ENCODE measurements at places on chromosomes 2 and 18.

DNA sequence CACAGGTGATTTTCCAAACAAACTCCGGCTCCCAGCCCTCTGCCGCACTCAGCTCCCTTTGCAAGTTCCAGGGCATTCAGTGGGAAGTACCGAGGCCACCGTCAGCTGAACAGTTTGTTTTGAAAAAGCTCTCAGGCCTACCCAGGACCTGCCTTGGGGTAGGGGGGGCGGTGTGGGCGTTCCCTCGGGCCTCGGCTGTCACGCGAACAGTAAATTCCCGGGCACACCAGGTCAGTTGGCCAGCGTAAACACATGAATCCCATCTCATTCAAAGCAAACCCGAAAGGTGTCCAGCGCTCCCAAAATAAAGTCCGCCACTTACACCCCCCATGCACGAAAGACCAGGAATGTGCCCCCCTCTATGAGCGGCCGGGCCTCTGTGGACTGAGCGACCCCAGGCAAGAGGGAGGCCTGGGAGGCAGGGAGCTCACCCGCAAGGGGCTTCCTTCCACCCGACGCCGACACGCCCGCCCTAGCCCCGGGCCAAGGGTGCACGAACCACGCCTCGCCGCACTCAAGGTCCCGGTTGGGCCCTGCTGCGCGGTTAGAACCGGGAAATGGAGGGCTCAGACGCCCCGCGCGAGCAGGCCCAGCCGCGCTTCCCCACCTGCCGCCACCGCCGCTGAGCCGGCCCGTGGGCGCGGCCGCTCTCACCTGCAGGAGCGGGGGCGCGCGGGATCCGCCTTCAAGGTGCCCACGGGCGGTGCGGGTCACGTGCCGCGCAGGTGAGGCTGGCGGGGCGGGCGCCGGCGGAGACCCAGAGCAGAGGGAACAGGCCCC, at the start of gene WDSUB1:
TSS of gene WDSUB1 (minus strand) at position 775 of the 780 bp plus-strand sequence. CDS start 3,634 bp downstream, outside the sequence.
- DNase-seq: peak; percentile 27

GRCh38 chr2:38533180-38533579, 69.5 kb downstream of the HNRNPLL start:
- DNase-seq: no peak

DNA sequence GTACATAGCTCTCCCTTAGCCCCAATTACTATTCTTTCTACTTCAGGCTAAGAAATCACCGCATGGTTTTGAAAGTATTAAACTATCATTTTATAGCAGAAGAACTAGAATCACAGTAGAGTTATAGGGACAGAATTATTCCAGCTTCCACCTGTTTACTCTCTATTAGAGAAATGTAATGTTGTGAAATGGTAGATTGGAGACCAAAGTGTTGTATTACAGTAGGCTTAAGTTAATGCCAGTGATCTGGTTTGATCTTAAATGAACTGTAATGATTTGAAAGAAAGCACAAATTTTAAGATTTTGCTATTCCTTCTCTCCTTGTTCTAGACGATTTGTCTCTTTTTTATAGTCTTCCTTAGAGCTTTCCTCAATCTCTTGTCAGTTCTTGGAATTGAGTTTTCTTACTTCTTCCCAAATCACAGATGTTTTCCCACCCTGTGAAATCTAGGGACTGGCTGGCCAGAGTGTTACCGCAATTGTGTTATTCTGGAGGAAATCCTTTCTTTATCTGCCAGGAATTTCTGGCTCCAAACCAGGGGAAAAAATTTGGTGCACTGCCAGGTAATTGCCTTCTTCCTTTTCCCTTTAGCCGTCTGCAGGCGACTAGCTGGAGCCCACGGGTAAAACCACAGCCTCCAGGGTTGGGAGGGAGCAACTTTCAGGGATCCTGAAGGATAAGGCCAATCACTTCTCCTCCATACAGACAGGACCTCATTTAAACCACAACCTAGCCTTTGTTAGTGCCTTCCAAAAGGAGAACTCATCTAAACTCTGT, 51.7 kb downstream of the NOP58 start:
- no peak for DNase-seq

- no peak for DNase-seq
Observed at GRCh38 chr2:68193144-68193543, 35.5 kb downstream of the PNO1 start.

DNA sequence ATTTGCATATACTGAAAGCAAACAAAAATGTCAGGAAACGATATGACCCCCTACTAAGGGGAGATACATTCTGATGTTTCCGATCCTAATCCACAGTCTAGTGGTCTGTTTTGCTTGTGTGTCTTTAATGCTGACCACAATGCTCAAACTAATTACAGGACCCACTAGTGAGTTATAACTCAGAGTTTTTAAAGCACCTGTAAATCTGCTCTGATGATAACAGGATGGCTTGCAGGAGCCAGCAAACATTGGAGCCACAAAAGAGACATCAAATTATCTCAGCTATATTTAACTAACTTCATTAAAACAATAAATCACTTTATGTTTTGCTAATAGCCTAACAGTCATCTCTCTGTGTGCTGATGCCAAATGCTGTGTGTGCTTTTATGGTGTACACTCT, 300.3 kb downstream of the NBAS start:
- DNase-seq: no peak
